Right renal cortex interstitium (tissue), 3 donors: ENCODE measurements at places on chromosomes 2 and 18. TPM values are rescaled to one million over a fixed set of nuclear protein-coding genes. Genes with fewer than 3 reads are reported as not detected.

SERPINB3 gene
- polyA plus RNA-seq, result 0.17 TPM

EGR4 gene
- not detected for polyA plus RNA-seq

RRM2 gene
- polyA plus RNA-seq, result 49.4 TPM

ERBB4 gene
- 60.8 TPM for polyA plus RNA-seq

GRCh38 chr2:43216629-43217028, 9.8 kb downstream of the ZFP36L2 start:
- no peak for DNase-seq

GRCh38 chr2:28751956-28752630, 463 bp downstream of the PPP1CB start:
- DNase-seq, result no peak

- no peak for DNase-seq
Observed at GRCh38 chr2:70569559-70569958, 15.9 kb upstream of the TGFA start.

GRCh38 chr2:263774-264492, at the start of gene SH3YL1:
SH3YL1 (minus strand) TSS chr2:264032; CDS start chr2:263984, 48 bp downstream.
- no peak for DNase-seq

GRCh38 chr18:36535202-36535935, 237.9 kb downstream of the FHOD3 start:
- DNase-seq, result no peak

- no peak for DNase-seq
Observed at GRCh38 chr2:229071292-229071976, 199.7 kb downstream of the PID1 start.

GRCh38 chr18:50857694-50858093, 21.2 kb upstream of the ME2 start:
- DNase-seq, result no peak

DNA sequence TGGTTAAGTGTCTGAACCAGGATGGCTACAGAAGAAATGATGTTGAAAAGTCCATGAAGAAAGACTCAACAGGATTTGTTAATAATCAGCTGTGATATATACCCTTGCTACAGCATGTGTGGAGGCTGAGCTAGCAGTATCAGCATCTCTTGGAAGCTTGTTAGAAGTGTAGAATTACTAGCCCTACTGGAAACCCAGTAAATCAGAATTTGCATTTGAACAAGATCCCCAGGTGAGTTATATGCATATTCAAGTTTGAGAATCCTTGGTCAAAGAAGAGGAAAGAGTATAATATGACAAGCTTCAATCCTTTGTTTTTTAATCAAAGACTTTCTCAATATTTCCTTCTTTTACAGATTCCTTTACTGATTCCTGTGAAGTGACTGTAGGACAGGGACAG, 109.0 kb upstream of the KCNJ3 start:
- DNase-seq, result no peak
